GM23248 (cell line): ENCODE measurements at places on chromosomes 6 and 20. TPM values are rescaled to one million over a fixed set of nuclear protein-coding genes. Genes with fewer than 3 reads are reported as not detected.
A peak's percentile ranks its signal among the peaks of the same experiment; 100 is the strongest.

DNA sequence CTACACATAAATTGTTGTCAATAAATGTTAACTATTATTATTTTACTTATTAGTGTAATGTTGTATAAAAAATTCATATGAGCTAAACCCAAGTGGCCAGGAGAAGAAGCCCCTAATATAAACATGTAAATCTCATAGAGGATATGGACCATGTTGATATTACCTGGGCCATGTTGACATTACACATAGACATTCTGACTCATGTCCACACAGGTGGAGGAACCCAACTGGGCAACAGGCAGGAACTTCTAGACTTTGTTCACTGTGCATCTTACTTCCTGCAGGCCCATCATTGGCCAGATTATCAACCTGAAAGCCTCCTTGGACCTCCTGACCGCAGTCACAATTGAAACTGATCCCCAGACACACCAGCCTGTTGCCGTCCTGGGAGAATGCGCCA lies 7.2 kb downstream of the BPIFA2 start:
- DNase-seq = no peak

GRCh38 chr20:2139250-2139649 lies 37.6 kb downstream of the STK35 start:
- no peak for DNase-seq

- DNase-seq = no peak
Measured at GRCh38 chr20:13089950-13090469, 81.2 kb downstream of the SPTLC3 start.

DNA sequence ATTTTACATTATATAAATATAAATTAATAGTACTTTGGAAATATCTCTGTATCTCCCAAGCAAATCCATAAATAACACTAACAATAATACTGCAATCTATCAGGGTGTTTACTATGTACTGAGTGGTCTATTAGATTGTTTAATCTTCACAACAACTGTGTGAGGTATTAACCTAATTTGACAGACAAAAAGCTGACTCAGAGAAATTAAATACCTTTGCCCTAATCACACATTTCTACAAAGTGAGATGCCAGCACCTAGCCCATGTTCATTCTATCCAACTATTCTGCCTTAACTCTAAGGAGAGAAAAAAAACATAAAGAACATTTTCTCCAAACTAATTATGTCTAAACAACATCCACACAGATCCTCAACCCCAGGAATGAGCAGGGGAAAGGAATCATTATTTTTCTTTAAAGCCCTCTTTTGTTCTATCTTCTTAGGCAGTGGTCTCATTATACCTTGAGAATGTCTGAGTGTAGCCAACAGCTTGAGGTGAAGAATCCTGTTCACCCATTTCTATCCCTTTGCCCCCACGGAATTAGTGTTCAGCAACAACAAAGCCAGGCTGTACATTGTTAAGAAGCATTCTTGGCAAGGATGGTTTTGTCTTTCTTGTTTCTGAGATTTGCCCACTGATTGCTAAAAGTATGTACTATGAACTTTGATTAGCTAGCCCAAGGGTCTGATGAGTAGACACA lies 42.7 kb downstream of the PRL start:
- no peak for DNase-seq

GRCh38 chr6:145722190-145722589 lies 13.1 kb downstream of the EPM2A start:
- no peak for DNase-seq

The PABPC1L gene
- 5.9 and 33.5 TPM in 2 replicates for total RNA-seq

DNA sequence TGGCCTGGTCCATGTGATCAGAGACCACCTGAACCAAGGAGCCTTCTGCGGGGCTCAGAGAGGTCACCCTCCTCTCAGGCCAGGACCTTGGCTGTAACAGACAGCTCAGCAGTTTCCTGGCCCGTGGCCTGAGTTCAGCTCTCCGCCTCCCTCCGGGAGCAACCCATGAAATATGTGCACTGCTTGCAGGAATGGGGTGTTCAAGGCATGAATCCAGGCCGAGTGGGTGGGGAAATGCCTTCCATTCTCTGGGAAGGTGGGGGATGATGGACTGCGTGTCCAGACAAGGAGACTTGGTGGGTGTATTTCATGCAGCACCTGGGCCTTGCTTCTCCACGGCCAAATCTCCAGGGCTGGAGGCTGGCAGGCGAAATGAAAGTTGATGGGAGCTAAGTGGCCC lies 46.0 kb downstream of the SIRPA start:
- DNase-seq = peak; percentile 78

DNA sequence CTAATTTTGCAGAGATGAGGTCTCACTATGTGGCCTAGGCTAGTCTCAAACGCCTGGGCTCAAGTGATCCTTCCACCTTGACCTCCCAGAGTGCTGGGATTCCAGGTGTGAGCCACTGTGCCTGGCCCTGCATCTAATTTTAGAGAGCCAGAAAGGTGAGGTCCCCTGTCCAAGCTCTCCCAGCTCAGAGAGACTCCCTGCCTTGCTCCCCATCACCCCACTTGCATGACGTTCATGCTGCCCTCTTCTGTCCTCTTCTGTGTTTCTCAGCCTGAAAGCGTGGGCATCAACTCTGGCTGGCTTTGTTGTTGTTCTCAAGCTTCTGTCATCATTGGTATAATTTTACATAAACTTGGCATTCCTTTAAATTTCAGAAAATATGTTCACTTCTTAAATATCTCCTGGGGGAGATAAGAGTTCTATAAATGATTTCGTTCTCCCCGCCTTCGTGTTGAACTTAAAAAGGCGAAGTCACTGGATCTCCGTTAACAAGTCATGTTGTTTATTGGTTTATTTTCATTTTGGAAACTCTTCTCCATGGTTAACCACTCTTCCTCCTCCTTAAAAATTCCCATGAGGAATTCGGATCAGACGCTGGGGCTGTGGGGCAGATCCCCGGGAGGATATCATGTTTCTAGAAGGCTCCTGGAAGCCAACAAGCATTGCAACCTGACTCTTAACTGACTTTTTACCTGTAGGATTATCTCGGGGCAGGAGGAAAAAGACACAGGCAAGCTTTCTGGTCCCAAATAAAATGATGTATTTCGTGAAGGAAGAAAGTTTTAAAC lies 13.2 kb upstream of the PARD6B start:
- DNase-seq = no peak

- DNase-seq = no peak
Measured at GRCh38 chr6:151374036-151374683, 17.2 kb downstream of the ZBTB2 start.

The GSTA1 gene
- total RNA-seq = 0.11 TPM in 1 of 2 replicates, not detected in the other

- no peak for DNase-seq
Measured at GRCh38 chr20:58647162-58647795, 3.8 kb upstream of the STX16 start.

DNA sequence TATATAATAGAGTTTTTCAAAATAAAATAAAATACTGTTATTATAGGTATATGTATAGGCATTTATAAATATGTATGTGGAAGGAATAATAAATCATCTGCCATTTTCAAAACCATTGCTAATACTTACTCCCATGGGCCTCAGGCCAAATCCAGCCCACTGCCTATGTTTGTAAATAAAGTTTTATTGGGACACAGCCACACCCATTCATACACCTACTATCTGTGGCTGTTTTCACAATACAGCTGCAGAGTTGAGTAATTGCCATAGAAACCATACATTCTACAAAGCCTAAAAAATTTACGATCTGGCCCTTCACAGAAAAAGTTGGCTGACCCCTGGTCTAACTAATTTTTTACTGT lies 9.5 kb downstream of the ALDH5A1 start:
- DNase-seq = no peak

GRCh38 chr20:5781798-5782750 lies 31.9 kb downstream of the SHLD1 start:
- no peak for DNase-seq

DNA sequence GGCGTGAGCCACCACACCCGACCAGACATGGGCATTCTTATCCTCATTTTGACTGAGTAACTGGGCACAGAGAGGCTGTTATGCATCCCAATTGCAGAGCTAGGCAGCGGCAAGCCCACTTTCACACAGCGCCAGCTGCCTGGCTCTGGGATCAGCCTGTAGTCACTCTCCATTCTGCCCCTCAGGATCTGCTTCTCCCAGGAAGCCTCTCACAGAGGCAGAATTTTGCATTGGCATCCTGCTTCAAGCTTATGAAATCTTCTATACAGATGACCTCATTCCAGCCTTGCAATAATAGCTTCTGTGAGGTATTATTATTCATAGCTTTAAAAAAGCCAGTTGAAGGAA lies 37.0 kb upstream of the IER3 start:
- DNase-seq = peak; percentile 97

- peak; percentile 50 for DNase-seq
Measured at GRCh38 chr20:33675136-33675959, 1.1 kb upstream of the NECAB3 start.

DNA sequence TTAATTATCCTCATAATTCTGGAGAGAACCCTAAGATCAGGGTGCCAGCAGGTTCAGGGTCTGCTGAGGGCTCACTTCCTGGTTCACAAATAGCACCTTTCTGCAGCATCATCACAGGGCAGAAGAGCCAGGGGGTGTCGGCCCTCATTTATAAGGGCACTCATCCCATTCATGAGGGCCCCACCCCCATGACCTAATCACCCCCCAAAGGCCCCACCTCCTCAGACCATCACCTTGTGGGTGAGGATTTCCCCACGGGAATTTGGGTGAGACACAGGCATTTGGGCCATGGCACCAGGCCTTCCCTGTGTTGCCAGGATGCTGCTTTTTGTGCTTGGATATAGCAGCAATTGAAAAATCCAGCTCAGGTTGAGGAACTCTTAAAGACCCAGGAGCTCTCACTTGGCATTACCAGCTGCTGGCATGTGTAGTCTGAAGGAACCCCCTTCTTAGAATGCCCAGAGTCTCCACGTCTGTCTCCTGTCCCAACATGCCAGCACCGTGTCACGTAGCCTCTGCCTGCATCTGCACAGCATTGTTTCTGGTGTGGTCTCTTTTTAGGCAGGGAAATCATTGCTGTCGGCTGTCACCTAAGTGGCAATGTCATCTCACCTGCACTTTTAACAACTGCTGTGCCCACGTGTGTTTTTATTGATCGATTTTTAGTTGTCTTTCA lies 71.5 kb downstream of the RPP40 start:
- DNase-seq = no peak

The BPIFA1 gene
- total RNA-seq = not detected in 2 replicates

DNA sequence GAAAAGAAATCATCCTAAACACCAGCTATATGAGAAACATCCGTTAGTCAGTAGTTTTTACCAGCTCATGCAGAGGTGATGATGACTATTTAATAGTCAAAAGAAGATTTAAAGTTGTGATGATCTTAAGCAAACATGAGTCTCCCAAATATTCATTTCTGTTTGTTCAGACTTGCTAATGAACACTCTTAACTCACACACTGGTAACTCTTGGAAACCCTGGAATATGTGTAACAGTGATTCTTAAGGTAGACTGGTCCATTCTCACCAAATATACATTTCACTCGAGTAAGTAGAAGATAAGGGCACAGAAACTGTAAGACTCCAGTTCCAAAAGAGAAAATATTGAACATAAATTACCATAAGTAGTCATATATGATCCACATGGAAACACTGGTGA lies 29.1 kb downstream of the RSPO3 start:
- peak; percentile 29 for DNase-seq

- peak; percentile 84 for DNase-seq
Measured at GRCh38 chr6:37048851-37049757, 43.6 kb downstream of the FGD2 start.

GRCh38 chr6:69917834-69918233 lies 51.5 kb downstream of the COL19A1 start:
- DNase-seq = peak; percentile 87

GRCh38 chr20:10654630-10655029 lies 19.2 kb downstream of the JAG1 start:
- no peak for DNase-seq

The GLP1R gene
- not detected in 2 replicates for total RNA-seq

DNA sequence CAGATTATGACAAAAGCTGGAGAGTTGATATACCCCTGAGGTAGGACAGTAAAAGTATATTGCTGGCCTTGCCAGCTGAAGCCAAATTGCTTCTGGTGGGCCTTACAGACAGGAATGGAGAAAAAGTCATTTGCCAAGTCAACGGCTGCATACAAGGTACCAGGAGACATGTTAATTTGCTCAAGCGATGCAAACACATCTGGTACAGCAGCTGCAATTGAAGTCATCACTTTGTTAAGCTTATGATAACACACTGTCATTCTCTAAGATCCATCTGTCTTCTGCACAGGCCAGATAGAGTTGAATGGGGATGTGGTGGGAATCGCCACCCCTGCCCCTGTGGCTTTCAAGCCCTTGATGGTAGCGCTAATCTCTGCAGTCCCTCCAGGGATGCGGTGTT lies 40.4 kb upstream of the POPDC3 start:
- DNase-seq = no peak

GRCh38 chr20:2357114-2357513 lies 23.6 kb upstream of the TGM6 start:
- no peak for DNase-seq

- no peak for DNase-seq
Measured at GRCh38 chr6:29990931-29991330, 48.6 kb downstream of the HLA-A start.

DNA sequence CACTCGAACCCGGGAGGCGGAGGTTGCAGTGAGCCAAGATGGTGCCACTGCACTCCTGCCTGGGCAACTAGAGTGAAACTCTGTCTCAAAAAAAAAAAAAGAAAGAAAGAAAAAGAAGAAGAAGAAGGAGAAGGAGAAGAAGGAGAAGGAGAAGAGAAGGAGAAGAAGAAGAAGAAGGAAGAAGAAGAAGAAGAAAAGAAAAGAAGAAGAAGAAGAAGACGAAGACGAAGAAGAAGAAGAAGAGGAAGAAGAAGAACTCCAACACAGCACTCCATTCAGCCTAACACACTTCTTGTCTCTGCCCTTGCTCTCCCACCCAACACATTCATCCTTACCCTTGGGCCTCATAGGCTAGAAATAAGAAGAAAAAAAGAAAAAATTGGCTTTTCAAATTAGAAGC lies 6.9 kb downstream of the ZFP57 start:
- no peak for DNase-seq

- DNase-seq = no peak
Measured at GRCh38 chr6:109944448-109944847, 33.7 kb upstream of the GPR6 start.

- no peak for DNase-seq
Measured at GRCh38 chr6:34035704-34036356, 110.1 kb downstream of the GRM4 start.

The MTHFD1L gene
- 57.6 and 68.7 TPM in 2 replicates for total RNA-seq

DNA sequence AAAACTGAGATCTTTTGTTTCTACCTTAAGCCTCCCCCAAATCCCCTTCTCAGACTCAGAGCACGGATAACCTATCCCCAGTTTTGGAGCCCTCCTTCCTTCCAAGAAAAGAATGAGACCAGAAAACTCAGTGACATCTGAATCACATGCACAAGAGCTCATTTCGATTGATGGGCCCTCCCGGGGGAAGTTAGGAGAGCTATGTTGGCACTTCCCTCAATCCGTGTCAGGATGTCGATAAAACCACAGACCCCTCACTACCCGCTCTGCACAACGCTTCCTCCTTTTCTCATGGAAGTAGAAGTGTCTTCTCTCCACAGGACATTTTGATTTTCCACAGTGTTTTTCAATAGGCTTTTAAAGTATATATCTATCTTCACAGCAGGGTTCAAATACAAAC lies 332.4 kb downstream of the HACE1 start:
- DNase-seq = no peak

GRCh38 chr6:24991810-24992467 lies 56.2 kb upstream of the RIPOR2 start:
- DNase-seq = peak; percentile 71
